Caco-2 (cell line): ENCODE measurements at places on chromosomes 7 and 10. TPM values are rescaled to one million over a fixed set of nuclear protein-coding genes. Genes with fewer than 3 reads are reported as not detected.

DNA sequence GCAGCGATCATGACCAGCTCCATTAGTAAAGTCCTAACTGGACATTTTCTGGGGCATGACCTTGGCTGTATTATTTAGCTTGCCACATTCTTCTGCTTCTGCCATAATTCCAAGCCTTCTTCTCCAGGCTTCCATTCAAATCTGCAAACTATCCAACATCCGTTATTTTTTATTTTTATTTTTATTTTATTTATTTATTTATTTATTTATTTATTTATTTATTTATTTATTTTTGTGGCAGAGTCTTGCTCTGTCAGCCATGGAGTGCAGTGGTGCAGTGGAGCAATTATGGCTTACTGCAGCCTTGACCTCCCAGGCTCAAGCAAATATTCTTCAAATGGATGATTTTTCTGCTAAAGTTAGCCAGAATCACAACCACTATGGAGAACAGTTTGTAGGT lies 187.2 kb upstream of the CDK1 start:
- no peak for DNase-seq
- H3K4me3 ChIP-seq = no peak overlapping the region
- no peaks in the 10 kb centered on the region for H3K27me3 ChIP-seq
- H3K4me1 ChIP-seq = no peaks in the 10 kb centered on the region
- no peak overlapping the region for H3K27ac ChIP-seq

GRCh38 chr7:146982482-146982881 lies 865.9 kb downstream of the CNTNAP2 start:
- no peak for DNase-seq
- H3K27ac ChIP-seq = no peak overlapping the region
- H3K27me3 ChIP-seq = no peaks in the 10 kb centered on the region
- no peak overlapping the region for H3K4me3 ChIP-seq
- H3K36me3 ChIP-seq = no peaks in the 10 kb centered on the region

DNA sequence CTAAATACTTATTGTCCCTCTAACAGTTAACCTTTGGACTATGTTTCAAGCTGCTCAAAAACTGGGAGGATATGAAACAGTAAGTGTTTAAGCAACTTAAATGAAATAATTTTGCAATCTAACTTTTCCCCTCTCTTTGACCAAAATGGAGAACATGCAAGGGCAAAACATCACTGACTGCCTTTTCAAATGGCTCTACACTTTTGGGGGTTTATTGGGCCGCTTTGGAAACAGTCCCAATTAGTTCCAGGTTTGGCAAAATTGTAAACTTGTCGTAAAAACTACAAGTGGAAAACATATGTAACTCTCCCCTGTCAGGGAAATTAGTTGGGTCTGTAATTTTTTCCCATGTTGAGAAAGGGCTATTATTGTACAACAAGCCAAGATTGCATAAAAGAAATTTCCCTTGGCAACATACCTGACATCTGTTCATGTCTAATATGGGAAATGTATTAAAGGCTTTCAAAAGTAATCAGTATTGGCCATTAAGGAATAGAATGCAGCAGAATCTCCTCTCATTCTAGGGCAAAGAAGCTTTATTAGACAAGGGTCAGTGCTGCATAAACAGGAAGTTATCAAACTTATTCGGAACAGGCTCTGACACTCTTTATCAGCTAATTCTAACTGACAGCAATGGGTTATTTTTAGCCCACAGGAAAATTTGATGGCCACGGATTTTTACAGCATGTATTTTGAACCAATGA lies 157.9 kb downstream of the ARID5B start:
- peaks cover 11% of the 10 kb centered on the region for H3K36me3 ChIP-seq
- DNase-seq = no peak
- peaks cover 37% of the 10 kb centered on the region for H3K4me1 ChIP-seq
- H3K27ac ChIP-seq = peak overlapping the region; percentile 4

- DNase-seq = no peak
- H3K27ac ChIP-seq = no peak overlapping the region
- H3K4me1 ChIP-seq = no peaks in the 10 kb centered on the region
- H3K27me3 ChIP-seq = no peaks in the 10 kb centered on the region
- no peaks in the 10 kb centered on the region for H3K36me3 ChIP-seq
These were observed 150.9 kb upstream of the COBL start for GRCh38 chr7:51467384-51468017.

DNA sequence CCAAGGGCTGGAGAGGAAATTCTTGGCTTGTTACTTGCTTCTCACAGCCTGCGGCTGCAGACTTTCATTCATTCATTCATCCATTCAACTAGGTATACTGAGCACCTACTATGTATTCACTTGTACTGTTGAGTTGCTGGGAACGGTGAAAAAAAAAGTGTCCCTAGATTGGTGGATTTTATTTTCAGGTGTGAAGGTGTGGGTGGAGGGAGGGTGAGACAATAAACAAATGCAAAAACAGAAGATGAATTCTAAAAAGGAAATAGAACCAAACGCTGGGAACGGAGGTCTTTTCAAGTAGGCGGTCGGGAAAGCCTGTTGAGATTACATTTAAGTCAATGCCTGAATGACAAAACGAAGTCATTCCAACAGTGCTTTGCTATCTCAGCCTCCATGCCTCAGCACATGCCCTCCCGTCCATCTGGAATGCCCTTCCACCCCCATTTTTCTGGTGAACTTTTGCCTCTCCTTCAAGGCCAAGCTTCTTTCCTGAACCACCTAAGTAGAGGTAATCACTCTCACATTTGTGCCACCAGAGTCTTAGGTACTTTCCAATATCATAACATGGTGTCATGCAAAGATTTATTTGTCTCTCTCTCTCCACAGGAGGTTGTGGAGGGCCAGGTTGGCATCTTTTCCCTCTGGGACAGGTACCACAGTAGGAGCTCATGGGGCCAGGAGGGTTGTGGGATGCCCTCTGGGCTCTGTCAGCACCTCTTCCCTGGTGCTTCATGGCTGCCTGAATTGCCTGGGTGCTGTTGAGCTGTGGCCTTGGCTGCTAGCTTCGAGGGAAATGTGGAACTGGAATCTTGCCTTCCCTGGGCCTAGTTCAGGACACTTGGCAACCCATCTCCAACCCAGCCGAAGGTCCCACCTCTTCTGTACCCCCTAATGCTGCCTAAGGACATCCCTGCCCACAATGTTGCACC lies 5.5 kb downstream of the NKX2-3 start:
- no peak overlapping the region for H3K4me3 ChIP-seq
- peaks cover 11% of the 10 kb centered on the region for H3K4me1 ChIP-seq
- no peak for DNase-seq
- H3K36me3 ChIP-seq = no peaks in the 10 kb centered on the region

Gene URGCP
- 35.2 and 36.0 TPM in 2 replicates for total RNA-seq

Gene C10orf71
- total RNA-seq = not detected in 2 replicates

- H3K27ac ChIP-seq = no peak overlapping the region
- no peaks in the 10 kb centered on the region for H3K27me3 ChIP-seq
- peaks cover 32% of the 10 kb centered on the region for H3K4me1 ChIP-seq
- H3K4me3 ChIP-seq = peak overlapping the region; percentile 48
- peak; percentile 83 for DNase-seq
These were observed 16.2 kb upstream of the PAX2 start for GRCh38 chr10:100728928-100729861.

- H3K27ac ChIP-seq = no peak overlapping the region
- H3K4me3 ChIP-seq = no peak overlapping the region
- peaks cover 14% of the 10 kb centered on the region for H3K4me1 ChIP-seq
These were observed 12.0 kb downstream of the IFIT5 start for GRCh38 chr10:89426230-89426868.

DNA sequence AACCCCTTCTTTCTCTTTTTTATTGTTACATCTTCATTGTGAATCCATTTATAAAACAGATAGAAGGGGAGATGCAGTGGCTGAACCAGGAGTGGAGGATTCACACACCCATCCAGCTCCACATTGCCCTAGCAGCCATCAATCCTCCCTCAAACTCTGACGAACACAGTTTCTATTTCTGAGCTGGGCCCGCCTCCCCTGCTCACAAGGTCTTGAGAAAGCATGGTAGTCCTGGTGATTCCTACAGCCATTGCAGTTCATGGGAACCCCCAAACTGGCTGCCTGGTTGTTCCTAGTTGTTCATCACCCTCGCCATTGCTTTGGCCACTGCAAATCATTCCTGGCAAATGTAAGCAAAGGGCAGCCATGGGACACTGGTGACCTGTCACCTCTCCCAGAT lies 258.5 kb upstream of the AOAH start:
- no peaks in the 10 kb centered on the region for H3K27me3 ChIP-seq
- H3K4me3 ChIP-seq = no peak overlapping the region
- DNase-seq = no peak
- H3K27ac ChIP-seq = no peak overlapping the region

- H3K4me1 ChIP-seq = no peaks in the 10 kb centered on the region
- H3K4me3 ChIP-seq = no peak overlapping the region
These were observed 415.3 kb upstream of the PRKCQ start for GRCh38 chr10:6995341-6995740.

Gene GNGT1
- total RNA-seq = 0.54 and 0.97 TPM in 2 replicates

DNA sequence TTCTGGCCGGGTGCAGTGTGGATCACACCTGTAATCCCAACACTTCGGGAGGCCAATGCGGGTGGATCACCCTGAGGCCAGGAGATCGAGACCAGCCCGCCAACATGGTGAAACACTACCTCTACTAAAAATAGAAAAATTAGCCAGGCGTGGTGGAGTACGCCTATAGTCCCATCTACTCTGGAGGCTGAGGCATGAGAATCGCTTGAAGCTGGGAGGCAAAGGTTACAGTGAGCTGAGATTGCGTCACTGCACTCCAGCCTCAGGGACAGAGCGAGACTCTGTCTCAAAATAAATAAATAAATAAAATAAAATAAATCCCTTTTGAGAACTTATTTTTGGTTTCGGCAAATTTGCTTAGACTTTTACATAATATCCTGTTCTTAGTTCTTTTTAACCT lies 31.3 kb upstream of the ATP6V0A4 start:
- no peak for DNase-seq
- no peak overlapping the region for H3K27ac ChIP-seq
- no peaks in the 10 kb centered on the region for H3K27me3 ChIP-seq
- no peaks in the 10 kb centered on the region for H3K4me1 ChIP-seq
- H3K36me3 ChIP-seq = no peaks in the 10 kb centered on the region

Gene PPP1R17
- not detected in 2 replicates for total RNA-seq

Gene NEBL
- 39.5 and 55.2 TPM in 2 replicates for total RNA-seq
